Fibroblast of mammary gland (primary cell): ENCODE measurements at places on chromosomes 2 and 18.

DNA sequence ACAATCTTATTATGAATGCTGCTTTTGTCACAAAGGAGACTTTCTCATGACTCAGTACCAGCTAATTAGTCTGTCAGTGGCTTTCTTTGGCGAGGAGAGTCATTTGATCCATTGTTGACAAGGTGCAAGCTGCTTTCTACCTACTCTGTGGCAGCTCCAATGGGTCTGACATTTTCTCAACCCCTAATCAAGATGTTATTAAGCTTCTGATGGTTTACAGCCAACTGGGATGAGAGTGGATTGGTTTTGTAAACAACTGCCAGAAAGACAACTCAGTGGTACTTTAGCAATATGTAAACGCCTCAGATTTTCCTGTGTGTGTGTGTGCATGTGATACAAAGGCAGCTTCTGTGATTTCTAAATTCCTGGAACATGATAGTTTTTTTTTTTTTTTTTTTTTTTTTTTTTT is 8.2 kb upstream of the CLIP4 start:
- peak; percentile 47 for DNase-seq

DNA sequence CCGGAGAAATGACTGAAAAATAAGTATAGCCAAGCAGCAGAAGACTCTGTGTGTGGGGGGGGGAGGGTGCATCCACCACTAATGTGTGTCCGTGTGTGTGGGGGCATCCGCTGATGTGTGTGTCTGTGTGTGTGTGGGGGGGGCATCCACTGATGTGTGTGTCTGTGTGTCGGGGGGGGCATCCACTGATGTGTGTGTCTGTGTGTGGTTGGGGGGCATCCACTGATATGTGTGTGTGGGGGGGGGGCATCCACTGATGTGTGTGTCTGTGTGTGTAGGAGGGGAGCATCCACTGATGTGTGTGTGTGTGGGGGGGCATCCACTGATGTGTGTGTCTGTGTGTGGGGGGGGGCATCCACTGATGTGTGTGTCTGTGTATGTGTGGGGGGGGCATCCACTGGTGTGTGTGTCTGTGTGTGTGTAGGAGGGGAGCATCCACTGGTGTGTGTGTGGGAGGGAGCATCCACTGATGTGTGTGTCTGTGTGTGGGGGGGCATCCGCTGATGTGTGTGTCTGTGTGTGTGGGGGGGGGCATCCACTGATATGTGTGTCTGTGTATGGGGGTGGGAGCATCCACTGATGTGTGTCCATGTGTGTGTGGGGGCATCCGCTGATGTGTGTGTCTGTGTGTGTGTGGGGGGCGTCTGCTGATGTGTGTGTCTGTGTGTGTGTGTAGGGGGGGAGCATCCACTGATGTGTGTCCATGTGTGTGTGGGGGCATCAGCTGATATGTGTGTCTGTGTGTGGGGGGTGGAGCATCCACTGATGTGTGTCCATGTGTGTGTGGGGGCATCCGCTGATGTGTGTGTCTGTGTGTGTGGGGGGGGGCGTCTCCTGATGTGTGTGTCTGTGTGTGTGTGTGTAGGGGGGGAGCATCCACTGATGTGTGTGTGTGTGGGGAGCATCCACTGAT is 125.0 kb downstream of the NFATC1 start:
- no peak for DNase-seq

GRCh38 chr18:6055711-6056110 is 160.4 kb upstream of the TMEM200C start:
- peak; percentile 91 for DNase-seq

- peak; percentile 84 for DNase-seq
Measured at GRCh38 chr2:53202063-53202462, 565.5 kb upstream of the CHAC2 start.

- DNase-seq = no peak
Measured at GRCh38 chr2:240298117-240298790, 137.2 kb upstream of the GPC1 start.

GRCh38 chr2:38163579-38163978 is 87.6 kb upstream of the CYP1B1 start:
- DNase-seq = no peak

GRCh38 chr18:47397671-47398319 is 146.3 kb upstream of the SKOR2 start:
- DNase-seq = peak; percentile 26

- DNase-seq = no peak
Measured at GRCh38 chr2:117170897-117171296, 643.6 kb upstream of the DDX18 start.

DNA sequence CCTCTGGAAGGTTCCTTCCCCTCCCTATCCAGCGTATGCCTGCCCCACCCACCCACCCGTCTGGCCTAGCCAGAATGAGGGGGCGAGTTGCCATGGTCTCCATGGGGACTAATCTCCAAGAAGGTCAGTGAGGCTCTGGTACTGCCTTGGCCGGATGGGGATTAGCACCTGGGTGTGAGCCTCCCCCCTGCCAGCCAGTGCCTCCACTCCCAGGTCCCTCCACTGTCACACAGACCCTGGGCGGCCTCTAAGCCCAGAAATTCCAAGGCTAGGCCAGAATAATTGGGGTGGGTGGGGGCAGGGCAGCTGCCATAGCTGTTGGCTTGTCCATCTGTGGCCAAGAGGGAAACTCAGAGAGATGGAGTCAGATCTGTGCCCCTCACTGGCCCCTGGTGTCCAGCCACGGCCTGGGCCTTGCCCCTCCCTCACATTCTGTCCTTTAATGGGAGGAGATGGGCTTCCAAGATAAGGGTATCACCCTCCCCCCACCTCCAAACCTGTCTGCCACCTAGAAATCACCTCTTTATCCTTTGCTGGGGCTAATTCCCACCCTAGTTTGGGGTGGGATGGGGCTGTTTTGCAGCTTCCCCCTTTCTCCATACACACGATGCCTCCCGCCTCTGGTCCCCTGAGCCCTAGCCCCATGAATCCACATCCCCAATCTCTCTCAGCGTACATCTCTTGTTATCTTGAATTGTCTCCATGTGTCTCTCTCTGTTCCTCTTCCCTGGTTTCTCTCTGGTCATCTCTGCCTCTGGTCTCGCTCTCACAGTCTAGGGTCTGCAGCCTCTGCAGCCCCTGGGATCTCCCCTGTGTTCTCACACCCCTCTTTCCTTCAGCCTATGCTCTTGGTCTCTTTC is 6.0 kb upstream of the CRYBA2 start:
- no peak for DNase-seq

GRCh38 chr2:226660526-226660925 is 139.1 kb downstream of the IRS1 start:
- peak; percentile 97 for DNase-seq

DNA sequence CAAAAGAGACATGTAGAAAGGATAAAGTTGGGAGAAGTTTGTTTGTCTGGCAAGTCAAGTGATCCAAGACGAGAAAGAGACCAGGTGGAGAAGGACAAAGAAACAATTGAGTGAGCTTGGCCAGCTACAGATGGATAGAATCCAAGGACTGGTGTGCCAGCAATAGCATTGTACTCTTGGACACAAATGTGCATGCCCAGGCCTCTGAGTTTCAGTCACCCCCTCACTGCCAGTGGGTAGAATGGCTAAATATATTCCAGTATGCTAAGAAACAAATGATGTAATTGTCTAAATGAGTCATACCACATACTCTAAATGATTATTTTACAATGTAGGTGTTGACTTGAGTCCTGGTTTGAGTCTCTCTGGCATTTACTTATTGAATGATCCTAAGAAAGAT is 881.3 kb downstream of the LRRTM4 start:
- no peak for DNase-seq

DNA sequence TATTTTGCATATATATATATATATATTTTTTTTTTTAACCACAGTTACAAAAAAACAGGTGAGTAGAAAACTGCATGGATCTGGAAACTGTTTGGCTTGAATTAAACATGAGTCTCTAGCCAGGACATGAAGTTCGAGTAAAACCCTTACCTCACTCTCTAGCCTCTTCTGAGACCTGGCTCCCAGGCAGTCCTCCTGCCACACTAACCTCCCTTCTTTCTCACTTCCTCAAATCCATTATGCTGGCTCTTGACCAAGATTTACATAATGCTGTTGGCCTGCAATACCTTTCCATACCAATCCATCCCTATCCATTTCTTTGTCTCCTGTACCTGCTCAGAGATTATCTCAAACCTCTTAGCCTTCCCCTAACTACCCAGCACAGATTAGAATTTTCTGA is 34.0 kb downstream of the PIGN start:
- DNase-seq = no peak

DNA sequence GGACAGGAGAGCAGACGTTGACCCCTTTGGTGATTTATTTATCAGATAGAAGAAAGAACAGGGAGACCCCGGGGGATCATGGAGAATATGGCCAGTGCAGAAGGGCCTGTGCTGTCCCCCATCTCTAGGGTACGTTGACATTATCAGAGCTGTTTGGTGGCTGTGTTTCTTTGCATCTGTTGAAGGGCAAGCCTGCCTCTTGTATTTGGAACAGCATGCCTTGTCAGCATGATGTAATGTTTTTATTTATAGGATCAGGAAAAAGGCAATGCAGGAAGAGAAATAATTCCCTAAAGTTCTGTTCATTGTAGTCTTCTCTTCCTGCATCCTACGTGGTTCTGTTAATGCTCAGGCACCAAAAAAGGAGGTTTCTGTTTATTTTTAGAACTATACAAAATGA is 49.8 kb upstream of the CABYR start:
- no peak for DNase-seq
